ENCODE measurements at places on chromosomes 4 and X. TPM values are rescaled to one million over a fixed set of nuclear protein-coding genes. Genes with fewer than 3 reads are reported as not detected.

DNA sequence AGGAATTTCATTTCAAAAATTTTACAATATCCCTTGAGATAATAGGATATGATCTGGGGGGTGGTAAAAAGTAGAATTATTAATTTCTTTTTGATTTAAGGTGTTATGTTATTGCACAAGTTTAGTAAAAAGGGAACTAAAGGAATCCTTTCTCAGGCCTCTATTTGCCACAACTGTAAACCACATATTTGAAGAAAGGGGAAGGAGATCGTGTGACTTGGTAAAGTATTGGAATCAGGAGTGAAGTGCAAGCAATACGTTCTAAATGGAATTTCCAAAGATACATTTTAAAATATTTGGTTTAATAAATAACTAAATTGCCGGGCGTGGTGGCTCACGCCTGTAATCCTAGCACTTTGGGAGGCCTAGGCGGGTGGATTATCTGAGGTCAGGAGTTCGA is 35.3 kb upstream of the SCRG1 start:
- no peaks in the 10 kb centered on the region for H3K4me1 ChIP-seq
- no peak overlapping the region for H3K27ac ChIP-seq
- H3K27me3 ChIP-seq = no peaks in the 10 kb centered on the region
- no peak overlapping the region for H3K4me3 ChIP-seq
- DNase-seq = no peak
- H3K36me3 ChIP-seq = no peaks in the 10 kb centered on the region

DNA sequence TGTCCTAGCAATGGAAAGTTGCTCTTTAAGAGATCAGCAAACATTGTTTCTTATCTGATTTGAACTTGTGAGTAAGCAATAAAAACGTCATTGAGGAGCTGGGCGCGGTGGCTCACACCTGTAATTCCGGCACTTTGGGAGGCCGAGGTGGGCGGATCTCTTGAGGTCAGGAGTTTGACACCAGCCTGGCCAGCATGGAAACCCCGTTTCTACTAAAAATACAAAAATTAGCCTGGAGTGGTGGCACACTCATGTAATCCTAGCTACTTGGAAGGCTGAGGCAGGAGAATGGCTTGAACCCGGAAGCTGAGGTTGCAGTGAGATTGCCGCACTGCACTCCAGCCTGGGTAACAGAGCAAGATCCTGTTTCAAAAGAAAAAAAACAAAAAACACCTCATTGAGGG is 11.2 kb upstream of the PLAC8 start:
- H3K4me1 ChIP-seq = no peaks in the 10 kb centered on the region
- no peak overlapping the region for H3K27ac ChIP-seq
- no peaks in the 10 kb centered on the region for H3K36me3 ChIP-seq
- no peaks in the 10 kb centered on the region for H3K27me3 ChIP-seq

DNA sequence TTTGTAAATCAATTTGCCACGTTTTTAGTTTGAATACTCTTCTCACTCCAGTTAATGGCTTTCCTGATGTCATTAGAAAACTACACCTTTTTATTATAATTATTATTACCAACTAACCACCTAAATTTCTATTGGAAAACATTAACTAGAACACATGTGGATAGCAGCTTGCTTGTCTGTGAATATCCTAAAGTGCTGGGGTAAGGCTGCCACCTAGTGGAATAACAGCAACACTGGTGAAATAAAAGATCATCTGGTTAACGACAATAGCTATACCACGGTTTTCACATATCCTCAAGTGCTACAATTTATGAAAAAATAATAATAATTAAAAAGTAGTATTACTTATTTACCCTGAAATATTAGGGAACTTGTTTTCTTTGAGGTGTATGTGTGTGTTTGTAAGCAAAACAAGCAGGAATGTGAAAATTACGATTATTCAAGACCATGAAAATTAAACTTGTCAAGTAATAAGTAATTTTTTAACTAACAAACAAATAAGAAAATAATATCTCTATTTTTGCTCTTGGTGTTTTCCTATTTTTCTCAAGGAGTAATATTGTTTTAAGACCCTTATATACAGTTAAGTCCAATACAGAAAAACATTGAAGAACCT is 130.1 kb upstream of the TECRL start:
- no peaks in the 10 kb centered on the region for H3K36me3 ChIP-seq
- no peak overlapping the region for H3K4me3 ChIP-seq
- H3K4me1 ChIP-seq = no peaks in the 10 kb centered on the region
- H3K27ac ChIP-seq = no peak overlapping the region
- H3K27me3 ChIP-seq = no peaks in the 10 kb centered on the region

The PAGE2B gene
- not detected for total RNA-seq

- H3K27ac ChIP-seq = no peak overlapping the region
- no peak overlapping the region for H3K4me3 ChIP-seq
- H3K36me3 ChIP-seq = no peaks in the 10 kb centered on the region
- H3K4me1 ChIP-seq = no peaks in the 10 kb centered on the region
- H3K27me3 ChIP-seq = no peaks in the 10 kb centered on the region
- DNase-seq = no peak
Observed at GRCh38 chrX:19904778-19905367, 17.5 kb upstream of the SH3KBP1 start.

The HSFX1 gene
- 21.7 TPM for total RNA-seq

DNA sequence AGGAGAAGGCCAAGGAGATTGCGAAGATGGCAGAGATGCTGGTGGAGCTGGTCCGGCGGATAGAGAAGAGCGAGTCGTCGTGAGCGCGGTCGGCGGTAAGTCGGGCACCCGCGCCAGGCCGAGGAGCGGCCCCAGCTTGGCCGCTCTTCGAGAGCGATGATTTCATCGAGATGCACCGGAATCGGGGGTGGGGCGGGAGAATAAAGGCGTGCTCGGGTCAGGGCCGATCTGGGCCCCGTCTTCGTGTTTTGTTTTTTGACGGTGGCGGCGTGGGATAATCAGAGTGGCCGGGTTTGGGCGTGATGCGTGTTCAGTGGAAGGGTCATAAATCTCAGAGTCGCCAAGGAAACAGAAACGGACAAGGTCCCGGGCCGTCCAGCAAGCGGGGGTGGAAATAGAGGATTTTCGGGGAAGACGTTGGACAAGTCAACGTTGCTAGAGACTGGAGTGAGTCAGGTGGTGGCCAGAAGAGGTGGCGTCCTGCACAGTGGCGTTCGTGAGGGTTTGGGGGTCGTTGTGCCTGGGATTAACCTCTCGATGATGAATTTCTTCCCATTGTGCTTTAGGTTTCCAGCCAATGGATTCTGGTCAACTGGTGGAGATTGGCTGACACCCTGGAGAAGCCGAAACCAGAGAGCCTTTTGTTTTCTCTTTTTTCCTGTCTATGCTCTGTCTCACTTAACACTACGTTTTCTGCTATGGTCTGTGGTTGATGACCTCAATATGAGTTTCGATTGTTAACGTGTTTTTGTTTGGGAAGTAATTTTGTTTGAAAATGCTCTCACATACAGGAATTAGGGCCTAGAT is 882 bp downstream of the MRFAP1 start:
- peaks cover 13% of the 10 kb centered on the region for H3K36me3 ChIP-seq
- H3K27ac ChIP-seq = peak overlapping the region; percentile 97
- peaks cover 16% of the 10 kb centered on the region for H3K4me1 ChIP-seq
- no peaks in the 10 kb centered on the region for H3K27me3 ChIP-seq

DNA sequence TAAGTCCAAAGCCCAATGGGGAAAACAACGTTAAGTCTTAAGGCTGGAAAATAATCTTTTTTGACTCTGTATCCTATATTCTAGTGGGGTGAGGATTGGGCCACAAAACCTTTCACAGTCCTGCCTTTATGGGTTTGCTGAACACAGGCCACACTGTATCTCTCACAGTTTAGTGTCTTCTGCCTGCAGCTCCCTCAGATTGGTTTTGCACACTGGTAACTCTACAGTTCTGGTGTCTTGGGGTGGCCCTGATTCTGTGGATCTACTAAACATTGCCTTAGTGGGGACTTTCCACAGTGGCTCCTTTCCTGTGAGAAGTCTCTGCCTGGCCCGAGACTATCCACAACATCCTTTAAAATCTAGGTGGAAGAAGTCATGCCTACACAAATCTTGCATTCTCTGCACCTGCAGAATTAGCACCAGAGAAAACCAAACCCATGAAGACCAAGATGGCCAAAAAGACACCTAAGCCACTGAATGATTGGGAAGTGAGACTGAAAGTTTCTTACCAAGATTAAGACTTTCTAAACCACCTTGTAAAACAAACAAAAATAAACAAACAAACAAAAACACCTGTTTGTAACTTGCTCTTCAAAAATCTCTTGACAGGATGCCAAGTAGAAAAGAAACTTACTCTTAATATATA is 150.4 kb upstream of the PCDH10 start:
- H3K27me3 ChIP-seq = no peaks in the 10 kb centered on the region
- no peaks in the 10 kb centered on the region for H3K4me1 ChIP-seq
- H3K36me3 ChIP-seq = no peaks in the 10 kb centered on the region
- H3K4me3 ChIP-seq = no peak overlapping the region

DNA sequence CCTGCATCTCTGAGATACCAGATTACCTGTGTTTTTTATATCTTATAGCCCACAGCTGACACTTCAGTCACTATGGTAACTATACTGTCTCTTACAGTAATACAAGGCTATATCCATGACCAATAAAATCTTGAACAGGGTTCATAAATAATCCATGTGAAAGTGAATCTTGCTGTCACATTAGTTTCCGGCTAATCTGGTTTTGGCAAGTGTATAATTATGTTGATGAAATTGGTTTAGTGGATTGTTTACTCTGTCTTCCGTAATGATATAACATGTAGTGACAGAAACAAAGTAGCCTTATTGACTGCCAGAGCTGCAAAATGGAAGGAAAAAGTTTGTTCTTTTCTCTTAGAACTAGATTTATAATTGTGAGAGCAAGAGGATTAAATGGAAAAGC is 686.6 kb upstream of the PABPC4L start:
- no peaks in the 10 kb centered on the region for H3K27me3 ChIP-seq
- H3K27ac ChIP-seq = no peak overlapping the region
- DNase-seq = no peak
- no peaks in the 10 kb centered on the region for H3K36me3 ChIP-seq
- no peak overlapping the region for H3K4me3 ChIP-seq
- H3K4me1 ChIP-seq = no peaks in the 10 kb centered on the region

DNA sequence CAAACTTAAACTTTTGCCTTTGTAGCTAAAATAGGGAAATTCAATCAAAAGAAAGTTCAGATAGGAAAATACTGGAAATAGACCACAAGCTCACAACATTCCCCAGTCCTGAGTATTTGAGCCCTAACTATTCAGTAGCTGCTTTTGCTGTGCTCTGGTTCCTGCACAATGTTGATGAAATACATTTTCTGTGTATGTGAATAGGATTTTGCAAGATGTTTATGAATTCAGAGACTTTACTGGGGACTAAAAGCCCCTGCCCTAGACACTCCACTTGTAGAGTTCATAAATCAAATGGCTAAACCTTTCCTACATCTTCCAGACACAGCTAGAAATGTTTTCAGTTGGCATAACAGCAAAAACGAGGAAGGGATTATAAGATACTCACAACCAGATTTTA is 105.9 kb downstream of the FBXO8 start:
- no peak for DNase-seq
- H3K27ac ChIP-seq = no peak overlapping the region
- no peak overlapping the region for H3K4me3 ChIP-seq

DNA sequence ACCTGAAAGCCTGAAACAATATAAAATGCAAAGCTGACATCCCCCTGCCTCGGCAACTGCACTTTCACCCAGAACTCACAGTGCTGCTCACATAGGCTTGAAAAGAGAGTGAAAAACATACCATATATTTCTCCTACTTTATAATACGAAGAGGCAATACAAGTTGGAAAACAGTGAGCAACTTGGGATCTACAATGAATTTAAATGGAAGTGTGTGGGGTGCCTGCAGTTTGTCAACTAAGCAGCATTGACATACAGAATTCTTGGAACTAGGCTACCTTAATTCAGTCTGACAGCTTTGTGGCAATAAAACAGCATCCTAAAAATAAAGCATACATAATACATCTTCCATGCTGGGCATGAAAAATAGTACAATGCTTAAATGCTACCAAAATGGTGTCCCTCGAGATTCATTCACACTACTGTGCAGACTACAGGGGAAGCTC is 8.0 kb downstream of the GASK1B start:
- H3K4me3 ChIP-seq = peak overlapping the region; percentile 68
- H3K27ac ChIP-seq = peak overlapping the region; percentile 97
- H3K4me1 ChIP-seq = peaks cover 4% of the 10 kb centered on the region
- H3K36me3 ChIP-seq = no peaks in the 10 kb centered on the region
- DNase-seq = no peak

The ARFIP1 gene
- total RNA-seq = 11.6 TPM

The SYP gene
- 0.53 TPM for total RNA-seq

DNA sequence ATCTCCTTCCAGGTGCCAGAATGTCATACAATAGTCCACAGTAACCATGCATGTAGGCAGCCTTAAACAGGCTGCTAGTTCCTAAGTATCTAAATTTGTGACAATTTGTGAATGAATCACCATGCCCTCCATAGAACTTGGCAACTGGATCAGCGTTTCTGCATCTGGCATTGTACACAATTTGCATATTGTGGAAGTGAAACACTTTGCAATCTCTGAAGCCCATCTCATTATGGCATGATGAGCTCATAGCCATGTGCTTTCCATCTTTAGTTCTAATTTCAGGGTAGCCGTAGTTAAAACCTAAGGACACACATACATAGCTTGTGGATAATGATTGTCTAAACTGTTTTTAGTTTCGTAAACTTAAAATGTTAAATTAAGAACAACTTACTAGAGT is 573.6 kb downstream of the PPP4R3C start:
- no peak overlapping the region for H3K4me3 ChIP-seq
- H3K4me1 ChIP-seq = no peaks in the 10 kb centered on the region
- no peaks in the 10 kb centered on the region for H3K36me3 ChIP-seq
- H3K27ac ChIP-seq = no peak overlapping the region
- H3K27me3 ChIP-seq = no peaks in the 10 kb centered on the region
- no peak for DNase-seq
